Glutamatergic neuron (in vitro differentiated cells): ENCODE measurements at places on chromosomes 12 and 14.

- DNase-seq = peak; percentile 73
These were observed at the start of gene NTN4 for GRCh38 chr12:95790033-95790916. NTN4 (minus strand) TSS chr12:95790764; CDS start chr12:95790309, 455 bp downstream.

GRCh38 chr12:124230117-124230757 lies 64.7 kb upstream of the RFLNA start:
- no peak for DNase-seq

GRCh38 chr12:122064025-122064777 lies 14.4 kb upstream of the MLXIP start:
- DNase-seq = peak; percentile 87

DNA sequence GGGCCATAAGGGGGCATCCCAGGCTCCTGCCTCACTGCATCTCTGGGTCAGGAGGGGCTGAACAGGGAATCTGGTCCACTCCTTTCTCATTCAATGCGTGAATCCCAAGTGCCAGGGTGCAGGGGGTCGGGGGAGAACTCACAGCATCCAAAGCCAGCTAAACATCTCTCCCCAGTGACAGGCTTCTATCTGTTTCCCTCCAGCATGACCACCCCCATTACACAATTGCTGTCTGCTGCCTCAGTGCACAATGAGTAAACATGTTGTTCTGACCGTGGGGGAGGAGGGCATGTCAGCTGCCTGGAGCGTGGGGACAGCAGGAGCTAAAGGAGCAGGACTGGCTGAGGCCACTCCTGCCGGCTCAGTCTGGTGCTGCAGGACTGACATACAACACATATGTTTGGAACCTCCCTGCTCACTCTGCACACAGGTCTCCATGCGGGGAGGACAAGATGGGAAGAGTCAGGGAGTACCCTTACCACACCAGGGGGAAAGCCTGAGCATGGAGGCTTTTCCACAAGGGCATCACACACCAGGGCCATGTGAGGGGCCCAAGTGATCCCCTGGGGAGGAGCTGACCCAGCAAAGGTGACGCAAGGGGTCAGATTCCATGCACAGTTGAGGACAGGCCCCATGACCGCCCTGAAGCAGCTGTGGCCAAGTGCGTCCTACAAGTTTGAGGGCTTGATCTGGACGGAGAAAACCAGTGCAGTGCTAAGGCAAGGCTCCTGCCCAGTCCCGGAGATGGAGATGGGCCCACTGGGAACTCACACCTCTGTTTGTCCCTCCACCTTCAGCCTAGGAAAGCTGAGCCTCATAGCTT lies 1.4 kb downstream of the TNS2 start:
- peak; percentile 40 for DNase-seq

GRCh38 chr14:65210118-65210821 lies 108.0 kb upstream of the MAX start:
- DNase-seq = no peak

- no peak for DNase-seq
These were observed 2.1 kb upstream of the EMC9 start for GRCh38 chr14:24143511-24143910.

GRCh38 chr14:104924421-104925213 lies at the start of gene PLD4:
PLD4 (plus strand) TSS chr14:104924879; CDS start chr14:104927141, 2,262 bp downstream.
- DNase-seq = no peak

DNA sequence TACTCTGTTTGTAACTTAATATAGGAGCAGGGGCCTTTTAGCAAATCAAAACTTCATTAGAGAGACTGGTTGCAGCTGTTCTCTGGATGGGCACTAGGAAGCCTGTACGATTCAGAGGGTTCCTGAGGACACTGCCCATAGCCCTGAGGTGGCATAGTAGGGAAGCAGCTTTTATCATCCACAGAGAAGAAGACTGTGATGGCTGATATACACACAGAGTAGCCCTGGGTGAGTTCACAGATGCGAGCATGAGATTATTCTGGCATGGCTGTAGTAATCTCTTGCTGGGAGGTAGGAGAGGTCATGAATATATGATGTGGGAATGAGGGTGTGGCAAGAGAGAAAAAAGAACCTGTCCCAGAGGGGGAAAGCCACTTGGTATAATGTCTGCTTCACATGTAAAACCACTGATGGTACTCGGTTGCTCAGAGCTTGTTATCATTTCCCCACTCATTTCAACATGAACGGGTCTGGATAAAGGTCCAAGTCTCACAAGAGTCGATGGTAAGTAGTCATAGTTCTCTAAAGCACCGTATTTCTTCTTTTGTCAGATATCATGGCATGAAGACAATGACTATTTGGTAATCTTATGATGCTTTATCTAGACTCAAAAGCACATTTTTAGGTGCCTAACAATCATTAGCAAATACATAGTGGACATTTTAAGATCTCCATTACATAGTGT lies 52.0 kb downstream of the PEBP1 start:
- DNase-seq = no peak

DNA sequence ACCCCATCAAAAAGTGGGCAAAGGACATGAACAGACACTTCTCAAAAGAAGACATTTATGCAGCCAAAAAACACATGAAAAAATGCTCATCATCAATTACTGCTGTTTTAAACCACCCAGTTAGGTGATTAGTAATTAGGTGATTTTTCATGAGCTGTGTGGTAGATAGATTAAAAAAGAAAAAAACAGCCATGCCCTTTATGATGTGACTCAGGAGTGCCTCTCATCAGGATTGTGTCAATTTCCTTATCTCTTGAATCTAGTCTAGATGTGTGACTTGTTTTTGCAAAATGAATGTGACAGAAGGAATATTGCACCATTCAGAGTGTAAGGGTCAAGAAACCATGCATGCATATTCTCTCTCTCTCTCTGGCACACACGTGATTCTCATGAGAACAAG lies 5.7 kb downstream of the OR10A7 start:
- DNase-seq = no peak

- no peak for DNase-seq
These were observed 64.0 kb upstream of the LTA4H start for GRCh38 chr12:96099421-96099820.

DNA sequence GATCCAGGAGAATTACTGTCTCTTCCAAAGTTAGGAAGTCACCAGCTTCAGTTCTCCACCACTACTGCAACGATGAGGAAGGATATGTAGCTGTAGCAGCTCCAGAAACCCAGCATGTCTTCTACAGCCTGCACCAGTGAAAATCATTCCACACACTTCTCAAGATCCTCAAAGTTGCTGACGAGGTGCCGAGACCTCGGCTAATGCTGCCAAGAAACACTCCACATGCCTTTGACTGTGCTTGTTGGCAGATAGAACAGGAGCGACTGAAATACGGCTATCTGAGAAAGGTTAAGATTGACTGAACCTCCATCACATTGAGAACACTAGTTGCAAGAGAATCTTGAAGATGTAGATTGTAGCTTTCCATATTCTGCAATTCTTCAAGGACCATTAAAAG lies 241.9 kb downstream of the PPFIA2 start:
- no peak for DNase-seq

- no peak for DNase-seq
These were observed 3.3 kb upstream of the GALC start for GRCh38 chr14:87996291-87996592.

DNA sequence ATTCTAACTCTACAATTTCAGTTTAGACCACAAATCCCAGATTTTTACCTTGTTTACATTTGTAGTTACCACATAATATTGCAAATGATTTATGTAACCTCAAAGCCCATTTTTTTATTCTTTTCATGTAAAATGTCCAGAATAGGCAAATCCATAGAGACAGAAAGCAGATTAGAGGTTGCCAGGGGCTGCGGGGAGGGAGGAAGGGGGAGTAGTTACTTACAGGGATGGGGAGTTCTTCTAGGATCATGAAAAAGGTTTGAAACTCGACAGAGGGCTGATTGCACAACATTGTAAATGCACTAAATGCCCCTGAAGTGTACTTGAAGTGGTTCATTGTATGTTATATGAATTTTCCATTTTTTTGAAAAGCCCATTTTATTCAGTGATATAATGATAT lies 66.5 kb downstream of the PPP2R5C start:
- DNase-seq = no peak

DNA sequence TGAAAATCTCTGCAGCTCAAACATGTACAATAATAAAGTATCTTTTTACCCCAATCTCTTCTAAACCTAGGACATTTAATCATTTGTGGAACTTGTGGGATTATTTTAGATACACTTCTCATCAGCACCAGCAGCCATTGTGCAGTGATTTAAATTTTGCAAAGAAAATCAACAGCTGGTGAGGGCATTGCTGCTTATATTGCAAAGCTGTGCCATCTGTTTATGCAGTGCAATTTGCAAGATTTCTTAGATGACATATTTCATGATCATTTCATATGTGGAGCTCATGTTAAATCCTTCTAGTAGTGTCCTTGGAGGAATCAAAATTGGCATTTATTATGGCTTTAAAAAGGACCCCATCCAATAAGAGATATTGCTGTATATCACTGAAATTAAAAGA lies 320.7 kb downstream of the BTG1 start:
- DNase-seq = no peak

DNA sequence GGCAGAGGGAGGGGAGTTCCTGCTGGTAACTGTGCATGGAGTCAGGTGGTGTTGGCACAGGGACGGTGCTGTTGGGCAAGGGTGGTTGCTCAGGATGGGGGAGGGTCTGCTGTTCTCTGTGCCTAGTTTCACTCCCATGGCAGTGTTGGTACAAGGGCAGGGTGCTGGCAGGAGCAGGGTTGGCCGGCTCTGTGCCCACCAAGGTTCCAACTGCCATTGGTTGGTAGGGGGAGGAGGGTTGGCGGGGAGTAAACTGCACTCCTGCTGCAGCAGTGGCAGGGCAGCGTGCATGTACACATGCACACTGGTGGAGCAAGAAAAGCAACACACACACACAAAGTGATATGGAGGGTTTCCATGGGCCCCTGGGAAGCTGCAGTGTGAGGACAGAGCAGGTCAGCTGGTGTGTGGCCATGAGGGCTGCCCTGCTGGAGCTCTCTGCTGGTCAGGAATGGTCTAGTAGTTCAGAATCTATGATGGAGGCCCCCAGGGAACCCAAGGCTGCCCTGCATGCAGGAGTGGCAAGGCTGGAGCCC lies 269.9 kb upstream of the MGAT4C start:
- DNase-seq = no peak

DNA sequence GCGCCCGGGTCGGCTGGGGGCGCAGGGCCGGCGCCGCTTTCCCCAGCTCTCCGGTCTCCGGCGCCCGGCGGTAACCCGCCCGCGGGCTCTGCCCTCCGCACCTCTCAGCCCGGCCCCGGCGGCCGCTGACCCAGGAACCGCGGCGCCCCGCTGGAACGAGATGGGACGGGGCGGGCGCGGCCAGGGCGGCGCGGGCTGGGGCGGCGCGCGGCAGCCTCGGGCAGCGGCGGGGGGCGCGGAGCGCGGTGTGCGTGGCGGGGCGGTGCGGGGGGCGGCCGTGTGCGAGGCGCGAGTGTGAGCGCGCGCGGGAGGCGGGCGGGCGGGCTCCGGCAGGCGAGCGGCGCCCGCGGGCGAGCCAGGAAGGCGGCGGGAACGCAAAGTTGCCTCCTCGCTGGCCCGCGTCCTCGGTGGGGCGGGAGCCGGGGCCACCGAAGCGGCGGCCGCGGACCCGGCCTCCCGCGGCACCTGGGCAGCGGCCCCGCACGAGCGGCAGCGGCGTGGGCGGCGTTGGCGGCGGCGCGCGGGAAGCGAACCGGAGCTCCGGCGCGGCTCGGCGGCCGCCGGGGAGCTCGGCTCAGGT lies 671 bp upstream of the DIO3 start:
- DNase-seq = no peak

DNA sequence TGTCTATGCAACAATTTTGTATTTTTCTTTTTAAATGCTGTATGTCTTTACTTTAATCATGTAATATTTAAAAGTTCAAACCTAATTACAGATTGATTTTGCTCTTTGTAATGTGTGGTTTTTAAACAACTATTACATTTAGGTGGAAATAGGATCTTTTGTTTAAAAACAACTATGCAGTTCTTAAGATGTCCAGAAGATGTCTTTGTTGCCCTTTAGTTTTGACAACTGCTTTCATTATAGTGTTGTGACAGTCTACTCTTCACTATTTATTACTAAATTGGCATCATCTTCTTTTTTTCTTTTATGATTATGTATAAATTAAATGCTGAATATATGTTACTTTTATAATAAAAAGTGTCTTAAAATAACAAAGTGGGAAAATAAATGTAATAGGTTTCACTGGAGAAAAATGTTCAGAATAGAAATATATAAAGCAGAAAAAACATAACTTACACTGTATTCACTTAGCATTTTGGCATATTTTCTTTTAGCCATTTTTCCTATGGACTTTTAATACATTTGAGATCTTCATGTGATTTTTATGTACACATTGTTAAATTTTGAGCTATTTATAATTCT lies 27.1 kb upstream of the PCNX4 start:
- DNase-seq = no peak

GRCh38 chr14:89304972-89305703 lies 111.9 kb downstream of the FOXN3 start:
- no peak for DNase-seq

GRCh38 chr14:22885975-22886374 lies 3.0 kb downstream of the REM2 start:
- DNase-seq = no peak

DNA sequence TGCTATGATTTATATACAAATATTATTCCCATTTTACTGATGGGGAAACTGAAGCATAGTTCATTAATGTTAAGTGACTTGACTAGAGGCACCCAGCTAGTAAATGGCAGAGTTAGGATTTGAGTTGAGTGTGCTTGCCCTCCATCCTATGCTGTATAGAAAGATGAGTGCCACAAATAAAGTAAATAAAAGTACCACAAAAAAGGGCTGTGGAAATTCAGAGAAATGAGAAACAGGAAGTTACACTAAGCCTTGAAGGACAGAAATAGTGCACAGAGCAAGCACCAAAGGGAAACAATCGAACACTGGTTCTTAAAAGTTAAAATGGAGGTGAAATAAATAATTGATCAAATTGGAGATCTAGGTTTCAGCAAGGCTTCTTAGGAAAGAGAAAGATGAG lies 9.2 kb upstream of the ABCD2 start:
- DNase-seq = no peak

DNA sequence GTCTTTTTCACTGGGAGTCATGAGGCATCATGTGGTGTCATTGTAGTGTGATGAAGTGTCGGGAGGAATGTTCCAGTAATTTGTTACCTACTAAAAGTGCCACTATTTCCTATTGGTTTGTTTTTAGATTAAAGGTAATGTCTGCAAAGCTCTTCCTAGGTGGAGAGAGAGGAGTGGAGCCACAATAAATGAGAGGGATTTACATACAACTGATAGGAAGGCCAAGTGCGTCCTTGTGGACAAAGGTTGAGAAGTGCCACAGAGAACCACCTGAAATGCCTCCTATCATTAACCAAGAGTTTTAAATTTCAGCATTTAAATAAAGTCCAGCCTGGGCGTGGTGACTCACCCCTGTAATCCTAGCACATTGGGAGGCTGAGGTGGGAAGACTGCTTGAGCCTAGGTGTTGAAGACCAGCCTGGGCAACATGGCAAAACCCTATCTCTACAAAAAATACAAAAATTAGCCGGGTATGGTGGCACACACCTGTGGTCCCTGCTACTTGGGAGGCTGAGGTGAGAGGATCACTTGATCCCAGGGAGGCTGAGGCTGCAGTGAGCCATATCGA lies 2.5 kb upstream of the SNX6 start:
- DNase-seq = no peak

GRCh38 chr12:78725951-78726580 lies 138.5 kb upstream of the SYT1 start:
- no peak for DNase-seq

- DNase-seq = no peak
These were observed 14.4 kb upstream of the GPR68 start for GRCh38 chr14:91258876-91259275.

GRCh38 chr12:79151956-79152355 lies 287.4 kb downstream of the SYT1 start:
- DNase-seq = no peak

GRCh38 chr14:33951183-33951840 lies 438 bp upstream of the EGLN3 start:
- DNase-seq = no peak
